Stimulated activated CD8-positive, alpha-beta memory T cell treated with anti-CD3 and anti-CD28 coated beads, Interleukin-2, amount 100 ng/mL, for 1 hour (primary cell): ENCODE measurements at places on chromosomes 16 and 17.
A peak's percentile ranks its signal among the peaks of the same experiment; 100 is the strongest.

GRCh38 chr16:65339062-65339461 is 217.2 kb upstream of the CDH11 start:
- DNase-seq: no peak

GRCh38 chr17:8359769-8360168 is 16.7 kb downstream of the KRABD2 start:
- DNase-seq: no peak

DNA sequence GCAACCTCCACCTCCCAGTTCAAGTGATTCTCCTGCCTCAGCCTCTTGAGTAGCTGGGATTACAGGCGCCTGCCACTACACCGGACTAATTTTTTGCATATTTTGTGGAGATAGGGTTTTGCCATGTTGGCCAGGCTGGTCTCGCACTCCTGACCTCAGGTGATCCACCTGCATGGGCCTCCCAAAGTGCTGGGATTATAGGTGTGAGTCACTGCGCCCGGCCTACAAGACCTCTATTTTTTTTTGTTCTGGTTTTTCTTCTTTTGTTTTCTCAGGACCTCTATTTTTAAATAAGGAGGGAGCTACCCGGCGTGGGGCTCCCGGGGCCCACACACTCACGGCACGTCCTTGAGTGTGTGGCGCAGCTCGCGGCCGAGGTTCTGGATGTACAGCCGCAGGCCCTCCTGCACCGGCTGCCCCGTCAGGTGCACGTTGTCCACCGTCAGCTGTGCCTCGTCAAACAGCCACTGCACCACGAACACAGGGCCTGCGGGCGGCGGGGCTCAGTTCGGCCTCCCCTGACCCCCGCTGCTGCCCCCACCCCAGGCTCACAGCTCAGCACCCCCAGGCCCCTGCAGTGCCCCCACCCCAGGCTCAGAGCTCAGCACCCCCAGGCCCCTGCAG is 5.8 kb downstream of the NOTUM start:
- DNase-seq: no peak

GRCh38 chr16:4021070-4021779 is 95.0 kb downstream of the ADCY9 start:
- DNase-seq: no peak

- no peak for DNase-seq
These were observed 190.6 kb upstream of the FOXF1 start for GRCh38 chr16:86319585-86320236.

DNA sequence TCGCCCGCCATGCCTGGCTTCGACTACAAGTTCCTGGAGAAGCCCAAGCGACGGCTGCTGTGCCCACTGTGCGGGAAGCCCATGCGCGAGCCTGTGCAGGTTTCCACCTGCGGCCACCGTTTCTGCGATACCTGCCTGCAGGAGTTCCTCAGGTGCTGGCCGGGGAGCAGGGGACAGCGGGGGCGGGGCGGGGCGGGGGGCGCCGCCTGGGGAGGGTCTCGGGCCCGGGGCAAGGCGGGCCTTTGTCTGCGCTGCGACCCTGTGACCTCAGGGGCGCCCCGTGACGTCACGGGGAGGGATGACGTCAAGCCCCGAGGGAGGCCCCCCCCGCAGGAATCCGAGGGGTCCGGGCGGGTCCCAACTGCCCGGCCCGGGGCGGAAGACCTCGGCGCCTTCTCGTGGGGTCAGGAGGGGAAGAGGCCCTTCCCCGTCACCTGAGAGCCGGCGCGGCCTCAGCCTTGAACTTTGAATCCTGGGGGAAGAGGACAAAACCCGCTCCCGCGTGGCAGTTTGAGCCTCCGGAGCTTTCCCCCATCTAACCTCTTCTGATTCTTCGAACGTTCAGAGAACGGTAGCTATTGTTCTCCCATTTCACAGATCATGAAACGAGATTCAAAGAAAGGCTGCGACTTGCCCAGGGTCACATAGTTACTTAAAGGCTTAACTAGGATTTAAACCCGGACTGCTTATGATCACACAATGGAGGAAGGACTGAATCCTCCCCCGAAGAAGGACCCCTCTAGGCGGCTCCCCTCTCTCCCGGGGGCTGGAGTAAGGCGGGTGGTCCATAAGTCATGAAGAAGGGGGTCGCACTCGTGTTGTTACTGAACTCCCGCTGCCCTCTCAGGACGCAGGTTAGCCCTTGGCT is 527 bp downstream of the TRAF4 start:
- DNase-seq: peak; percentile 39

- DNase-seq: no peak
These were observed 47.6 kb downstream of the GOSR1 start for GRCh38 chr17:30524847-30525246.
